ENCODE measurements at places on chromosomes 11 and 22.

DNA sequence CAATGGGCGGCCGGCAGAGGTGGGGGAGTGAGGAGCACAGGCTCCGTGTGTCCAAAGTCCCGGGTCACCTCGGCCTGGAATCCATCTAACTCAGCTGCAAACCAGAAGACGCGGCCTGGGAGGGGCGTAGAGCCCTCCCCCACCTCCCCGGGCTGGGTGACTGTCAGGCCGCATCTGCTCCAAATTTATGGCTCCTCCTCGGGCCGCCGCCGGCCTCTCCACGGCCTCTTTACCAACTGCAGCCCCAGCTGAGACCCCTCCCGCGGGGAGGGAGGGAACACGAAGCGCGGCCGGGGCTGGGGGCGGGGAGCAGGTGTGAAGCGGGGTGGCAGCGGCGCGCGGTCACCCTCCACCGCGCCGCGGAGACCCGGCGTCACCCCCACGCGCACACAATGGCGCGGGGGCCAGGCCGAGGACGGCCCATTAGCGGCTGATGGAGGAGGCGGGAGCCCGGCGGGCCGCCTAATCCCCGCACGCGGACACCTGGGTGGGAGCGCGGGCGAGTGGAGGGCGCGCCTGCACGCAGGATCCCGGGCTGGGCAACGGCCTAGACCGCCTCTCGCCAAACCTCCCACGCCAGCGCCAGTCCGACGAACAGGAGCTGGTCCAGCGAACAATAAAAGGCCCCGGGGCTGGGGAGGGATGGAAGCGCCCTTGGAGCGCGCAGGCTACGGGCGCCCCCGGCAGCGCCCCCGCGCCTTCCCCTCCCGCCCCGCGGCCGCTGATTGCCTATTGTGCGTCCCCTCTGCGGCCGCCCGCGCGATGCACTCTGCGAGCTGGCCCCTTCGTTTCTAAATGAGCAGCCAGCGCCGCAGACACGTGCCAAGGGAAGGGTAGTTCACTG lies 25.9 kb upstream of the ROBO3 start:
- DNase-seq: no peak

- DNase-seq: no peak
These were observed 20.4 kb downstream of the FAM168A start for GRCh38 chr11:73577496-73577917.

DNA sequence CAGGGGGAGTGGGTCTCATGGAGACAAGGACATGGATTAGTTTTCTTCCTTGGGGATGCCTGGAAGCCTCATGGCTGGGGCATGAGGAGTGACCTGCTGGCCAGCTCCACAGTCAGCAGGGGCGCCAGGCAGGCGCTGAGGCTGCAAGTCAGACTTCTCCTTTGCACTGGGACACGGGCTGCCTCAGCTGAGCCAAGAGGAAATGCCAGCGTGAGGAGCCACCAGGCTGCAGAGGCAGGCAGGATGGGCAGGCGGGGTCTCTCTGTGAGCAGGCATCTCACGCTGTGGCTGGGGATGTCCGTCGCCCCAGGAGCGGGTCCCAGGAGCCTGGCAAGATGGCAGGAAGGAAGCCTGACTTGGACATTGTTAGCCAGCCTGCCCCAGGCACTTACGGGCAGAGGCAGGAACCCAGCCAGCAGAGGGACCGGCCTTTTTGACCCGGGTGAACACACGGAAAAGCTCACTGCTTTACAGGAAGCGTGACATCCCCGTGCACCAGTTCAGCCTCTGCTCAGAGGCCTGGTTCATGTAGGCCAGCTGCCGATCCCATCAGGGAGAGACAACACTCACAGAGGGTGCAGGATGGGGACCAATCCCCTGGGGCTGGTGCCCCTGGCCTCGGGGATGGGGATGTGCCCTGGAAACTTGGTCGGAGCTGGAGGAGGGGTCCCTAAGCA lies 10.2 kb downstream of the GNB1L start:
- no peak for DNase-seq

GRCh38 chr22:39493759-39494158 lies 8.3 kb upstream of the MIEF1 start:
- DNase-seq: no peak

GRCh38 chr11:91608677-91609076 lies 615.9 kb upstream of the FAT3 start:
- DNase-seq: no peak

GRCh38 chr11:93842461-93842860 lies 8.0 kb downstream of the VSTM5 start:
- DNase-seq: peak; percentile 32

DNA sequence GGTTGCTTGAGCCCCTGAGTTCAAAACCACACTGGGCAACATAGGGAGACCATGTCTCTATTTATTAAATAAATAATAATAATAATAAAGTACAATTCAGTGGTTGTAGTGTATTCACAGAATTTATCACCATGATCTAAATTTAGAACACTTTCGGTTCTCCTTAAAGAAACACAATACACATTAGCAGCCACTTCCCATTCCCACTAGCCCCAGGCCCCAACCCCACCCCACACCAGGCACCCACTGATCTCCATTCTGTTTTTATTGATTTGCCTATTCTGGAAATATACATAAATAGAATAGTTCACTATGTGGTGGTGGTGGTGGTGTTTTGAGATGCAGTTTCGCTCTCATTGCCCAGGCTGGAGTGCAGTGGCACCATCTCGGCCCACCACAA lies 45.7 kb downstream of the BCL2L13 start:
- DNase-seq: no peak

Measured in non-pigmented ciliary epithelial cell (primary cell).